ENCODE measurements at places on chromosomes 4 and X.

DNA sequence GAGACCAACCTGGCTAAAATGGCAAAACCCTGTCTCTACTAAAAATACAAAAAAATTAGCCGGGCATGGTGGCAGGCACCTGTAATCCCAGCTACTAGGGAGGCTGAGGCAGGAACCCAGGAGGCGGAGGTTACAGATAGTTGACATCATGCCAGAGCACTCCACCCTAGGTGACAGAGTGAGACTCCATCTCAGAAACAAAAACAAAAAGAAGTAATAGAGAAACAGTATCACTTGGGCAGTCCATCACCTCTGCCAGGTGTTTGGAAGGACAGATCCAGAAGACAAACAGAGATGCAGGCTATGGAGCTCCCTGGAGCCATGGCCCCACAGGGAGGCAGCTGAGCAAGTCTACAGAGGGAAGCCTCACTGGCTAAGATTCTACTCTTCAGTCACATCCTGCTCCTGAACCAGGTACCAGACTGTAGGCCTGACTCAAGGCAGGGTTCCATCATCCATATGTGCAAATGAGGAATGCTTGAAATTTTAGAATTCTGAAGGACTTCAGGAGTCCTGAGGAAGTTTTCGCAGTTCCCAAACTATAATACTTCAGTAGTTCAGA, 81.4 kb upstream of the CPEB2 start:
- no peak for DNase-seq

GRCh38 chrX:66110112-66110511, 53.9 kb upstream of the HEPH start:
- DNase-seq: no peak

- DNase-seq: no peak
Measured at GRCh38 chrX:3728454-3728853, 15.0 kb upstream of the PRKX start.

DNA sequence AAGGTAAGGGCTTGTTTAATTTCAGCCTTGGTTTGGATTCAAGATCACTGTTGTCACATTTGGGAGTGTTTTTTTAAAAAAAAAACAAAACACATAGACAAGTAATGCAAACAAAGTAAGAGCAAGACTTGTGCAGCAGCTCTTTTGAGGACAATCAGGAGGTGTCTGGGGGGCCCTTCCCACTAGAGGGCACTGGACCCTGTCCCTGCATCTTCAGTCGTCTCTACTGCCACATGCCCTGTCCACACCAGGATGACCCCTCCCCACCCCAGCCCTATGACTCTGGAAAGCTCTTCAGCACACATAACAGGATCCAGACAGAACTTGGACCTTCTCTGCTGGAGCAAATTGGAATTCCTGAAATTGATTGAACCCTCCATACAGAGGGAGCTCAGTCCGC, 71.0 kb downstream of the USP46 start:
- no peak for DNase-seq

- no peak for DNase-seq
Measured at GRCh38 chr4:153465615-153466080, 512 bp upstream of the TMEM131L start.

GRCh38 chr4:174674305-174674840, 152.1 kb upstream of the HPGD start:
- no peak for DNase-seq

Measured in mesothelial cell of epicardium (in vitro differentiated cells).